ENCODE measurements at places on chromosomes 12 and 14.
A peak's percentile ranks its signal among the peaks of the same experiment; 100 is the strongest.

DNA sequence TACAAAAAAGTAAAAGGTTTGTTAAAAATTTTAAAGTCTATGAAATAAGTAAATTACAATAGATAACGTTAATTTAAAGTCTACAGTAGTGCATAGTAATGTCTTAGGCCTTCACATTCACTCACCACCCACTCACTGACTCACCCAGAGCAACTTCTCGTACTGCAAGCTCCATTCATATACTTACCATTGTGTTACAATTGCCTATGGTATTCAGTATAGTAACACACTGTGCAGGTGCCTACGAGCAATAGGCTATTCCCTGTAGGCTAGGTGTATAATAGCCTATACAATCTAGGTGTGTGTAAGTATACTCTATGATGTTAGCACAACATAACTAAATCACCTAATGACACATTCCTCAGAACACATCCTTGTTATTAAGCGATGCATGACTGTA, 435.3 kb upstream of the TMTC1 start:
- no peak for DNase-seq

DNA sequence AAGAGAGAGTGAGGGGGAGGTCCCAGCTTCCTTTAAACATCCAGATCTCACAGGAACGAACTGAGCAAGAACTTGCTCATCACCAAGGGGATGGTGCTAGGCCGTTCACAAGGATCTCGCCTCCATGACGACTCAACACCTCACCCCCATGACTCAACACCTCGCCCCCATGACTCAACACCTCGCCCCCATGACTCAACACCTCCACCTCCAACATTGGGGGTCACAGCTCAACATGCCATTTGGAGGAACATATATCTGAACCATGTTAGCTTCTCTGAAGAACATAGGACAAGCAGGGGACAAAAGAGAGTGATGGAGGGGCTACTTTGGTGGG, 66.0 kb upstream of the LHX5 start:
- no peak for DNase-seq

DNA sequence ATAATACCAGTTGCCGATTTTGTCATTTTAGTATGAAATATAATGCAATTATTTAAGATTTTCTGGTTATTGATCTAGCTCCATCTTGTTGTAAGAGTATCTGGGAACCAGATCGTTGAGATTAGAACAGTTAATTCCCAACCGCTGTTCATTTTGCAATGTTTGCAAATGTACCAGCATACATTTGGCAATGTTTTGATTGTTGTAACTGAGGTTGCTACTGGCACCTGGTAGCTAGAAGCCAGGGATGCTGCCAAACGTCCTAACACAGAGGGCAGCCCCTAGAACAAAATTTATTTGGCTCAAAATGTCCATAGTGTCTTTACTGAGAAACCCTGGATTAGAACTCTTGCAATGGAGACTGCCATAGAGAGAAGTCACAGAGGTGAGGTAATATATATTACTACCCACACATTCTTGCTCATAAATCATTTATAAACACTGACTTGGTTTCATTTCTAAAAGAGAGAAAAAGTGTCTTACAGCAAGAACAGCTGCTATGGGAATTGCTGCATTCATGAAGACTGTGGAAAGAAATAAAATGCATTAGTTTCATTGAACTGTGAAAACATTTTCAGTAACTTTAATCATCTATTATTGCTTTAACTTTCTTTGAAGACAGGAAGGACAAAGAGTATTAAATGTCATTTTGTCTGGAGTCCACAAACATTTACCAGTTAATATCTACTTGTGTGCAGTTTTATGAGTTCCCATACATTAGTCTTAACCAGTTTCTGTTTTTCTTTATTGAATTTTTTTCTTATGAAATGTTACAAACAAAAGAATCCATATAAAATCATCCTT, 46.2 kb downstream of the ABCC9 start:
- DNase-seq, result no peak

DNA sequence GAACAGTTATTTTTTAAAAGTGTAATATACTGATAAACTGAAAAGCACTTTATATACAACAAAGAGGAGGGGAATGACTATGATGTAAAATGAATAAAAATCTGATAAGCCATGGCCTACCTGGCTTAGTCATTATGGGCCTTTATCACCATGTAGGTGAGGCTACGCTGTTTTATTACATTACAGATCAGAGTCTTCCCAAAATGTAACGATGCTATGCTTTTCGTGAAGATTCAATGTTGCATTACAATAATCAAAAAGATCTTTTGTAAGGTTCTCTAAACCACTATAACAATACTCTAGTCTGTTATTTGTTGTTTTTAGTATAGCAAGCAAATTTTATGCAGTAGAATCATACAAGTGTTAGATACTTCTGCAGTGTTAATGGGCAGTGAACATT, 34.2 kb downstream of the ARID4A start:
- DNase-seq, result no peak

DNA sequence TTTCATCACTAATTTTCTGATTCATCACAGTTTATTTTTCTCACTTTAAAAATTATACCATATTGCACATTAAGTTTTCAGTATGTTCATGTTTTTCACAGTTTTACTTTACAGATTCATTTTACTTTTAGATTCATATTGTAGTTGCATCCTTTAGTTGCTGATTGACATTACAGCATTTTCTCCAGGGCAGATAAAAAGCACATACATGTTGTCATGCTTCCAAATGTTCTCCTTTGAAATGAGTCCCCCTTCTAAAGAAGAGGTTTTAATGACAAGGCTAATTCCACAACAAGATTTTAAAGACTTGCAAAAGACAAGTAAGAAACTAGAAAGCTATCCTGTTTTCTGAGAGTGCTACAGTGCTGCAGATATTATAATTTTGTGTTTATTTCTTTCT, 72.1 kb upstream of the RASSF8 start:
- no peak for DNase-seq

DNA sequence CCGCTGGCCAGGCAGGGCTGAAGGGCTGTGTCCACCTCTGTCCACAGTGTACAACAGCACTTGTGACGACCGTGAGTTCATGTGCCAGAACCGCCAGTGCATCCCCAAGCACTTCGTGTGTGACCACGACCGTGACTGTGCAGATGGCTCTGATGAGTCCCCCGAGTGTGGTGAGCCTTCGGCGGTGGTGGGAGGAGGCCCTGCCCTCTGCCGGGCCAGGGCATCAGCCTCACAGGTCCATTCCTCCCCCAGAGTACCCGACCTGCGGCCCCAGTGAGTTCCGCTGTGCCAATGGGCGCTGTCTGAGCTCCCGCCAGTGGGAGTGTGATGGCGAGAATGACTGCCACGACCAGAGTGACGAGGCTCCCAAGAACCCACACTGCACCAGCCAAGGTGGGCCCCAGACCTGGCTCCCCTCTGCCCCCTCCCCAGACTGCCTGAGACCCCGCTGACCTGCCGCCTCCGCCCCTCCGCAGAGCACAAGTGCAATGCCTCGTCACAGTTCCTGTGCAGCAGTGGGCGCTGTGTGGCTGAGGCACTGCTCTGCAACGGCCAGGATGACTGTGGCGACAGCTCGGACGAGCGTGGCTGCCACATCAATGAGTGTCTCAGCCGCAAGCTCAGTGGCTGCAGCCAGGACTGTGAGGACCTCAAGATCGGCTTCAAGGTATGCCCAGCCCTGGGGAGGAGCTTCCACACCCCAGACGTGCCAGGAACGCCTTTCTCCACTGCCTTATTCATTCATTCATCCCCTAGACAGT, 20.8 kb upstream of the NXPH4 start:
- DNase-seq, result no peak

- DNase-seq, result peak; percentile 33
Observed at GRCh38 chr12:1594261-1595025, at the start of gene FBXL14. Gene FBXL14, minus strand, starts transcription at chr12:1594581. Its CDS starts 515 bp downstream, at chr12:1594066.

GRCh38 chr12:14562279-14562678, 5.4 kb downstream of the PLBD1 start:
- no peak for DNase-seq

DNA sequence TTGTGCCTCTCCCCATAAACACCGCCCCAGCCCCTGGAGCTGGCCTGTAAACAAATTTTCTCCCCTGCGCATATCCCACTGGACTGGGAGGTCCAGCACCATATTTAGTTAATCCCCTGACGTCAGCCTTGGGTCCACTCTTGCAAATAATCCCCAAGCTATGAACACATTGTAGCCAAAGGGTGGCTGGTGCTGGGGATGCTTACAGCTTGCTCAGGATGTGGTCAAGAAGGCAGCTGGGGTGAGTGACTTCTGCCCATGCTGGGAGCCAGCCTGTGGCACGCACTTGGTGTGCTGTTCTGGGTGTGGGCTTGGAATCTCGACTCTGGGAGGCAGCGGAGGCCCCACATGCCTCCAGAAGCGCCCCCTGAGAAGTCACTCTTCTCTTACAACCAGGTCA, 32.1 kb downstream of the CMKLR1 start:
- DNase-seq, result no peak

DNA sequence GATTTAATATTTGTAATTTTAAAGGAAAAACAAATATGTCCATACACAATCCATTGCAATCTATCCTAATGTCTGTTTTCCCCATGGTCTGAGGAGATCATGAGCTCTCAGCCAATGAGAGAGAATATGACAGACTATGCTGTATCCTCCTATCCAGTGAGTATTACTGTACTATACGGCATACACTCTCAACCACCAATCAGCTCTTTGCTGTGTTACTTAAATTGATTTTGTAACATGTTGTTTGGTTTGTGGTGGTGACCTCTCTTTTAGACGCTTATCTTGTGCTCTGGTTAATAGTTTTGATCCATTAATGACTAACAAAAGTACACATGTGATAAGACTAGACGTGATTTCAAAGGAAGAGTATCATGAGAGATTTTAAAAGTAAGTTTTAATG, 231.5 kb upstream of the FOXN3 start:
- DNase-seq, result no peak

DNA sequence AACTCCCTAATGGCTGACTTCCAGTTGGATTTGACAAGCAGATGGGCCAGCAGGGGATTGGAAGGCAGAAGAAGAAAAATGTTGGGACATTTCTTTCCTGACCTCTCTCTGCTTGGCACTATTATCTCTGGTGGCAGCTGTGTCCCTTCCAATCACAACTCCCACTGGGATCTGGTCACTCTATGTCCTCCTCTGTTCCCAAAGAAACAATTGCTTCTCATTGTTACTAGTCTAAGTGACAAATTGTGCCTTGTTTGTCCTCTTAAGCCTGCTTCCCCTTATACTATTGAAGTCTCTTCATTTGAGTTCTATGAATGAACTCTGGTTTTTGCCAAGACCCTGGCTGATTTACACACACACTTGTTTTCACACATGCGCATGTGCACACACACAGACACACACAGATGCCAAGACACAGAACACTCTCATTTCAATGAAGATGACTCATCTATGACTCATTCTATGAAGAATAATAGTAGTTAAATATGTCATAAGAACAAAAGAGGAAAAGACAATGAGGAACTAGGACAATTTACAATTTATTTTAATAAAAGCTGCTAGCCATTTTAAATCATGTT, 83.0 kb upstream of the FAR2 start:
- peak; percentile 1 for DNase-seq

DNA sequence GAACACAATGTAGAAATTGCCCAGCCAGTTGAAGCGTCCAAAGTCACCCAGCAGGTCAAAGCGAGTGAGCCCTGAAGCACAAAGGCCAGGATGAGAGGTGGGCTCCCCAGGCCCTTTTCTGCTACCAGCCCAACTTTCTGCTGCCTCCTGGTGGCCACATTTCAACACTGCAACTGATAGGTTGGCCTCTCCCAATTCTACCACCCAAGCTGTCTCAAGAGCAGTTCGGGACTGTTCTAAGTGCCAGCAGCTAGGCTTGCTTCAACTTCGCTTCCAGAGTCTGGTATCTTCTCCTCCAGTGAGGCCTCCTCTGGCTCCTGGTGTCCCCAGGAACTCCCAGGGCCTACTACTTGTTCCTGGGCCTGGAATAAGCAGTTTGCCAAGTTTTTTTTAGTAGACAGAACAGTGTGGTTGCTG, 3.4 kb upstream of the DHH start:
- DNase-seq, result peak; percentile 6

- DNase-seq, result no peak
Observed at GRCh38 chr12:26065451-26065850, 59.4 kb downstream of the BHLHE41 start.

- DNase-seq, result no peak
Observed at GRCh38 chr12:94644141-94644979, 6.0 kb downstream of the TMCC3 start.

DNA sequence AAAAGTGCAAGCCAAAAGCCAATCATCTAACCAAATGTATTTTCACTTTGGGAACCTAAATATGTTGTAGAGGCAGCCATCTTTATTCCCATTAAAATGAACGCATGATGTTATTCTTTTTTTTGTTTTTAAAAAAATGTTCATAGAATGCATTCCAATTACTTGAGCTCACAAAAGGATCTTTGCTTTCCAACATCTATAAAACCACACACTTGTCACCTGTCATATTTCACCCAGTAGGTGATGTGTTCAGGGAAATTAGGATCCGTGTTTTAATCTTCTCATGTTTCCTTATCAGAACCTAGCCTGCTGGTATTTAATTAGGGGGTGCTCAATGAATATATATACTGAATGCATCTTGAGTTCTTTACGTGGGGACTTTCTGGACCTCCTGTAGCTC, 13.6 kb downstream of the TTC8 start:
- DNase-seq, result no peak

DNA sequence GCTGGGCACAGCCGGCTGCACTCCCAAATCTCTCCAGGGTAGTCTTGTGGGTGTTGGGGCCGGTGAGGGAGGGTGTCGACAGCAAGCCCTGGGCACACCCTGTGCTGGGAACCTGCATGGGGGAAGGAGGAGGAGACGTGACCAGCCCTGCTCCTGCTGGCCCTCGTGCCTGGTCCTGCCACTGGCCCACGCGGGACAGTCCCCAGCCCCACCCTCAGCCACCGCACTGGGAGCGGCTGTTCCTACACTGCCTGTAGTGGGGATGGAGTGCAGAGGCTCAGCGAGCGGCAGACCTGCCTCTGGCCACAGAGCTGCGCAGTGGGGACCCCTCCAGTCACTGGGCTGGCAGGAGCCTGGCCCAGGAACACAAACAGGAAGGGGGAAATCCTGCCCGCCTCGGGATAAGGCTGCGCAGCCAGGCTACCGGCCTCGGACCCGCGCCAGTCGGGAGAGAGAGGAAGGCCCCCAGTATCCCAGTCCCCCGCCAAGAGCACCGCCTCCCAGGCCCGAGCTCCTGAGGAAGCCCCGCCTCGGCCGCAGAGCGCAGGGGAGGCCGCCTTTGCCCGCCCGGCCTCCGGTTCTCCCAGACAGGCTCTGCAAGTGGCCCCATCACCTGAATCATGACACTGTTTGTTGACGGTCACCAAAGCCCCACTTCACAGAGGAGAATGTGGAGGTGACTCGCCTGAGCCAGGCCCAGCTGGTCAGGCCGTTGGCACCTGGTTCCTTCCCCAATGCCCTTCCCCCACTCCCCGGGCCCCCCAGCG, 10.6 kb downstream of the AHNAK2 start:
- DNase-seq, result no peak

- no peak for DNase-seq
Observed at GRCh38 chr12:20369305-20370013, 1.1 kb downstream of the PDE3A start.

- no peak for DNase-seq
Observed at GRCh38 chr12:71810921-71811320, 28.6 kb upstream of the TBC1D15 start.

DNA sequence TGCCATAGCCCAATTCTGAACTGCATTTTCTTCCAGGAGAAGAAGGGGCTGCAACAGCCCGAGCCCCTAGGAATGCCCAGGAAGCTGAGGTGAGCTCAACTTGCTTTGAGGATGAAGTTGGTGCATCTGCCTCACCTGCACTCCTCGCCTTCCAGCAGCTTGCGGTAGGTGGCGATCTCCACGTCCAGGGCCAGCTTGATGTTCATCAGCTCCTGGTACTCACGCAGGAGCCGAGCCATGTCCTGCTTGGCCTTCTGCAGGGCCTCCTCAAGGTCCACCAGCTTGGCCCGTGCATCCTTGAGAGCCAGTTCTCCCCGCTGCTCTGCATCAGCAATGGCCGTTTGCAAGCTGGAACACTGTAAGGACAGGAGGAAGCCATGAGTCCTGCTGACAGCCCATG, 6.0 kb downstream of the KRT75 start:
- no peak for DNase-seq
